NCI-H1105 (cell line): ENCODE measurements at places on chromosomes 5 and 9.

GRCh38 chr9:80787636-80788035 lies 901.7 kb downstream of the TLE1 start:
- DNase-seq = no peak

DNA sequence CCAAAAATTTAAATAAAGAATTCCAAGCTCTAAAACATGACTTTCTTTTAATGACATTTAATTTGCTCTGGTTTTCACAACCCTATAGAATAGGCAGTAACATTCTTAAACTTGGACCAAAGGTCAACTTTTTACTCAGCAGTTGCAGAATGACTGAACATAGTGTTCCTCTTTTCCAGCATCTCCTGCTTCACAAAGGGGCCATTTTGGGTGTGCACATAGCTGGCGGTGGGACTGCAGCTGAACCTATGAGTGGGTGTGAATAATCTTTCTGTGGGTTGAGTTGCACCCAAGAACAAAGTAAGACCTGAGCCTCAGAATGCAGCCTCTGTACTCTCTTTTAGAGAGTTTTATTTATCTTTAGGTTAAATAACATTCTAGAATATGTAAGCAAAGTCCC lies 96.9 kb upstream of the HAPLN1 start:
- no peak for DNase-seq

DNA sequence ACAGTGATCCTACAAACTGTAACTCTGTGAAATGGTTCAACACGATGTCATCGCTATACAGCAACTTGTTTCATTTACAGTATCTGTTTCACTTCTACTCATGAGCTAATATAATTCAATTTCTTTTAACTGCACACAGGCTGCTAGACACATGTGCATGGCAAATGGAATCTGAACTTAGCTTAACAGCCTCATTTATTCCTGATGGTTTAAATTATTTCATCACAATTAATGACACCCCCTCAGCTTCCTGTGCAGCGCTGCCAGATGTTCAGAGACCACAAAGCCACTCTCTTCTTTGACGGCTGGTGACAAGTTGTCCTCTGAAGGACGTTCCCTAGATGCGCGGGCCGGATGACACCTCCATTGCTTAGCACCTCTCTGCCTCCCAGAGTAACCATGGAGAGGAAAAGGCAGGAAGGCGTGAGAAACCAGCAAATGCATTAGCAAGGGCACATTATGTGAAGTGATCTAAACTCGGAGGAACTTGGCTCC lies 191.1 kb downstream of the BNC2 start:
- DNase-seq = no peak

GRCh38 chr5:10214041-10214440 lies 35.6 kb downstream of the ATPSCKMT start:
- DNase-seq = no peak

GRCh38 chr9:72360324-72360723 lies 4.7 kb downstream of the ZFAND5 start:
- DNase-seq = no peak

DNA sequence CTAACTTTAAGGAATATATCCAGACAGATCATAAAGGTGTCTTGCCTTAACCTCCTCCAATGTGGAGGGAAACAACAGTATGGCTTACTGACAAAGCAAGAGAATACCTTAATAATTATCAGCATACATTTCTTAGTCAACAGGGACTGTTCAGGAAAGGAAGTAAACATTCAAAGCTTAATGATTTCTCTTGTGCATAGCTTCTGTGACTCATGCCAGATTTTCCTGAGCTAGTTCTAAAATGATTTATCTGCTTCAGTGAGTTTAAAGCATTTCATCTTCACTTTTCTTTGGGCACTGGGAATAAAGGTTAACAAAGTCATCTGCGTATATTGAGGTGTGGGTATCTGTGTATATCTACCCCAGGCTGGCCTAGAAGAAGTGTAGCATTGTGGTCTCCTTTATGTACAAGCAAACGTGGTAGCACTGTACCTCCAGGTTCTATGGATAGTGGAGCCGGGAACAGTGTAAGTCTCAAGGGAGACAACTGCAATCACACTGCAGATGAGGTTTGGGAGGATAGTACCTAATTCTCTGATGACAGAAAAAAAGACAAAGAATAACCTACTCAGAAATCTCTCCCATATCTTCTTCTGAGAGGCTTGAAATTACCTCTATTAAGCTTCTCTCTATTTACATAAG lies 284.1 kb downstream of the HCN1 start:
- no peak for DNase-seq

DNA sequence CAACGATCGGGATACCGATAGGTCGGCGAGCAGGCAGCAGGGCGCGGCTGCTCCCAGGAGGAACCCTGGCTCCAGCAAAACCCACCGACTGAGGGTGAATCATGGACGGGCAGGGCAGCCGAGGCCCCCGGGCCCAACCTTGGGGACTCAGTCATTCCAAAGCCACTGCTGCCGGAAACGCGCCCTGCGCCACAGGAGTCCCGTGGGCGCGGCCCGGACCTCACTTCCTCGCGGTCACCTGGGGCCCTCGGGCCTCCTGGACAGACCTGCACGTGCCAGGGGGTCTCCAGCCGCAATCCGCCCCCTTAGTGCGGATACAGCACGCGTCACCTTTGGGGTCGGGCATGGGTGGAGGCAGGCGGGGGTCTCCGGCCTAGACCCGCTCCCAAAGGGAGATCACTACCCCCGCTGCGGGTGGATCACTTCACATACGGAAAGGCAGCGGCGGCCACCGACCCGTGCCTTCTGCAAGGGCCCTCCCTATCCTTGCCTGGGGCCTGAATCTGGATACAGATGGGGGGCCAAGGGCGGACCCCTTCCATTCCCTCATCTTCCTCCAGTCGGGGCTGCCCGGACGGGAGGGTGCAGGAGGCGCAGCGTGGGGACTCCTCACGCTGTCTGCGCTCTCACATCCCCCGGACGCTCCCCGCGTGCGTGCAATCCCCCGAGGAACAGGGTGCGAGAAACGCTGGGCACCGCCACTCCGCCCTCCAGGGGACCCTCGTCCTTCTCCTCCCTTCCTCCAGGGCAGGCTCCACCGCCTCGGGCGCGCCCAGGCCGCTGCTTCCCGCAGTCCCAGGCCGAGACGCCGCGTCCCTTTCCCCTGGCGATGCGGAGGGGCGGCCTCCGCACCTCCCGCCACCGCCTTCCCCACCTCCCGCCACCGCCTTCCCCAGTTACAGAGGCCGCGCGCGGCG lies 586 bp downstream of the TXN start:
- DNase-seq = peak; percentile 2

DNA sequence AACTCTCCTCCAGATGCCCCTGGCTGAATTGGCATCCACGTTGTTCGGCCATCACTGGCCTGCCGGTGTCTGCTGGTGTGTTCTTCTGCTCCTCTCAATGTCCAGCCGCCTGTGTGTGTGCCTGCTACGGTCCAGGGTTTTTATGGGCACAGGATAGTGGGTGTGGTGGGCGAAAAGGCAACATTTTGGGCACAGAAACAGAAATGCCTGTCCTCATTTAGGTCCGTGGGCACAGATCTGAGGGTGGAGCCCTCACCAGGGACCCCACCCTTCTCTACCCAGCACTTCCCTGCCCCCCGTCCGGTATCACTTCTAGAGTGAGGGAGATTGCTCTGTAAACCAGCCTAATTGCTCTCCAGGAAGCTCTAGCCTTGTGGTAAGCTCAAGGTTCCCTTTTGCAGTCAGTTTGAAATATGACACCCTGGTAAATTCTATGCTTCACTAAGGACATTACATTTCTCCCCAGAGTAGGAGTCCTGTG lies 410.1 kb downstream of the MAT2B start:
- DNase-seq = no peak

DNA sequence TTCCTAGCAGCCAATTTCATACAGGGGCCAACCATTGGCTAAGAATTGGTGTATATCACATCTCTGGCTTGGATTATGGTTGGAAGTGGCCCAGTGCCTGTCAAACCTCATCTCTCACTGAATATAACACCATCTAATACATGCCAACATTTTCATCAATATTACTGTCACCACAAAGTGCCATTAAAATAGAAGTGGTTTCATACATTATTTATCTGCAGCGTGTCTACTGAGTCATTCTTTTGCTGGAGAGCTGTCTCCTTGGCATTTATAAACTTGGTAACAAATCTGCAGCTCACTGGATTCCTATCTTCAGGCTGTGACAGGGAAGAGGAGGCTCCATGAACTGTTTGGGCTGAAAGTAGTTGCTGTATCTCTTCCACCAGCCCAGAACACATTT lies 70.9 kb downstream of the PTTG1 start:
- no peak for DNase-seq

- no peak for DNase-seq
These were observed 633.3 kb downstream of the PDE4D start for GRCh38 chr5:59260200-59260599.

- no peak for DNase-seq
These were observed 50.2 kb upstream of the LMX1B start for GRCh38 chr9:126563556-126563955.

GRCh38 chr5:98193921-98194760 lies 579.3 kb upstream of the RGMB start:
- DNase-seq = no peak

DNA sequence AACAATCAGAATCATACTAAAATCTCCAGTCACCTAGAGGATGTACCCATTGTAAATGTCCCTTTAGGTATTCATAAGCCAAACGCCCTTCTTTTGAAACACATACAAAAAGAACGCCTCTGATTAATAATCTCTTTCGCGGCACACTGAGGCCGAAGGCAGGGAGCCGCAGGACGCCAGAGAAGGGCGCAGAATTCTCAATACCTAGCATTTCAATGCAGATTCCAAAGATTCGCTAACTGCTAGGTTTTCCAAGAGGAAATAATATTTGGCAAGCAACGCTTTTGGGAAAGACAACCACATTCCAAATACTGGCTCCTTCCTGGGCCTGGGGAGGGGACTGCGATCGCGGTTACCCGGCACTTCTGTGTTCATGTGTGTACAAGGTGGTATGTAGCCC lies 203.3 kb downstream of the MEF2C start:
- DNase-seq = no peak

DNA sequence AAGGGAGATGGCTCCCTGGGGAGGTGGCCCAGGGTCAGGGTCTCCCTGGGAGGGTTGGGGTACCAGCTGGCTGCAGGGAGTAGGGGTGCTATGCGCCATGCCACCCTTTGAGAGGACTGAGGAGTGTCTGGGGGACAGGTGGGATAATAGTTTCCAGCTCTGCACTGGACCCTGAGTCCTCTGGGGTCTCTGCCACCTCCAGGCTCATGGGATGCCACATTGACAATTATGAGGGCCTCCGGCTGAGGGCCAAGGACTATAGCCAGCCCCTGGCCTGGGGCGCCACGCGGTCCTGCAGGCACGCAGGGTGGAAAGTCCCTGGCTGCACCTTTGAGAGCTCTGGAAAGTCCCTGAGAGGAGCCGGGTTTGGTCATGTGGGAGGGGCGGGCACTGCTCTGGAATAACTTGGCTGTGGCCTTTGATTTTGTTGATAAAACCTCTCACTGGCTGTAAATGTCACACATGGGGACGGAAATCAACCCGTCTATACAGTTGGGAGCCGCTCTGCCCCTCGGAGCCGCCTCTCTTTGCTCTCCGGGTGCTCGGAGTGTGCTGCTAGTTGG lies 16.0 kb downstream of the TRAF2 start:
- no peak for DNase-seq

DNA sequence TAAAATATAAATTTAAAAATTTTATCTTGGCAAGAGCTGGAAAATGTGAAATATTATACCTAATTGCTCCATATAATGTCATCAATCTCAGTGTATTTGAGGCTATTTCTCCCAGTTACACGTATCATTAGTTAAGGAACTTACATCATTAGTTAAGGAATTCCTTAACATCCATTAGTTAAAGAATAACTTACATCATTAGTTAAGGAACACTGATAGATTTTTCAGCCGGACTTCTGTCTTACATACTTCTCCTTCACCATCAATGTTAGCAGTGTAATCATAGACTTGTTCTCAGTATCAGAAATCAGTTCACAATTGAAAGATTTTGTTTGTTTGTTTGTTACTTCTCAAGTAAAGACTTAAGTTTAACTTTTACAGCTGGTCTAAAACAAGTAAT lies 524.4 kb upstream of the CHD1 start:
- no peak for DNase-seq

DNA sequence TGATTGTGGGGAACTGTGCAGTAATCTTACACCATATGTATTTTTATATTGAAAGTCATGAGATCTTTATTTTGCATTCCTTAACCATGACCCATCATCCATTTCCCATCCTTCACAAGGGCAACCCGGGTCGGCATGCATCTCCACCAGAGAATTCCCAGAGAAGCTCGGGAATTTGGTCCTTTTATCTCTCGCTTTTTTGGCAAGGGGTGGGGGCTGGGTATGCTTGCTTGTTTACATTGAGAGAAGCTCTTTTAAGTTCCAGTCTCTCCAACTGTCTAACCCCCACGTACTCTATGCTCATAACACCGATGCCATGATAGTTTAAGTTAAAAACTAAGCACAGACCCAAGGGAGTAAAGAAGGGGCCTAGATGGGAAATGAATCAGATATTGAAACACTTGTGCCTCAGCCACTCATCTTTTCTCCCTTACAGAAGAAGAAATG lies 109.9 kb upstream of the NFIB start:
- no peak for DNase-seq

GRCh38 chr9:17204611-17205152 lies 69.8 kb downstream of the CNTLN start:
- DNase-seq = no peak
